ENCODE measurements at places on chromosomes 5 and 9.

GRCh38 chr9:95003689-95004410 lies 277.4 kb downstream of the AOPEP start:
- DNase-seq: peak; percentile 80

- no peak for DNase-seq
Observed at GRCh38 chr5:56766926-56767325, 48.4 kb upstream of the MAP3K1 start.

- DNase-seq: no peak
Observed at GRCh38 chr5:10391130-10391529, 37.6 kb downstream of the MARCHF6 start.

- peak; percentile 37 for DNase-seq
Observed at GRCh38 chr5:124252747-124253146, 493.7 kb downstream of the ZNF608 start.

GRCh38 chr5:137752905-137753690 lies 1.1 kb downstream of the HNRNPA0 start:
- DNase-seq: peak; percentile 37

DNA sequence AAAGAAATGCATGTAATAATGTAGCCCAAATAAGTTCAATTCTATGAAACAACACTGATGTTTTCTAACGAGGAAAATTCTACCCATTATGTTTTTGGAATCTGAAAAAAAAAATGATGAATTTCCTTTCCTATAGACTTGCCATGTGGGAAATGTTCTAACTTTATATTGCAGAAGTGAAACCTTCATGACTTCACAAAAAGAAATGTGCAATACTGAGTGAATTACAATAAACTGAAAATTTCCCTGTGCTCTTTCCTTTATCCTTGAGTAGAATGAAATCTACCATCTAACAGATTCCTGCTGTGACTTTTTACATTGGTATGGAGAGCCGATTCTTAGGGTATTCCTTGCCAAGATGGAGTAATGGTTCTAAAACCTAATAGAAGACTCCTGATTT lies 1622.5 kb downstream of the MAT2B start:
- DNase-seq: no peak

GRCh38 chr5:141889282-141889871 lies 11.2 kb upstream of the PCDH1 start:
- DNase-seq: no peak

DNA sequence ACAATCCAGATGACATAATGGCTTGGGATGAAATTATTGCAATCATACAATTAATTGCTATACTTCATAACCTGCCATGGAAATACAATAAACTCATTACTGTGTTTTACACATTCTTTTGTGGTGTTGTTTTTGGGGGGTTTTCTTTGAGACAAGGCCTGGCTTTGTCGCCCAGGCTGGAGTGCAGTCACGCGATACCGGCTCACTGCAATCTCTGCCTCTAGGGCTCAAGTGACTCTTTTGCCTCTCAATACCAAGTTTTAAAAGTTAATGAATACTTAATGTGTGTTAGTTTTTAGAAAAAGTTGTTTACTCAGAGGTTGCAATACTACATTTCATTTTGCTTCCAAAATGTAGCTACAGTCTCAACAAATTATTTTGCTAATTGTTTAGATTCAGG lies 598.4 kb downstream of the CHSY3 start:
- no peak for DNase-seq

DNA sequence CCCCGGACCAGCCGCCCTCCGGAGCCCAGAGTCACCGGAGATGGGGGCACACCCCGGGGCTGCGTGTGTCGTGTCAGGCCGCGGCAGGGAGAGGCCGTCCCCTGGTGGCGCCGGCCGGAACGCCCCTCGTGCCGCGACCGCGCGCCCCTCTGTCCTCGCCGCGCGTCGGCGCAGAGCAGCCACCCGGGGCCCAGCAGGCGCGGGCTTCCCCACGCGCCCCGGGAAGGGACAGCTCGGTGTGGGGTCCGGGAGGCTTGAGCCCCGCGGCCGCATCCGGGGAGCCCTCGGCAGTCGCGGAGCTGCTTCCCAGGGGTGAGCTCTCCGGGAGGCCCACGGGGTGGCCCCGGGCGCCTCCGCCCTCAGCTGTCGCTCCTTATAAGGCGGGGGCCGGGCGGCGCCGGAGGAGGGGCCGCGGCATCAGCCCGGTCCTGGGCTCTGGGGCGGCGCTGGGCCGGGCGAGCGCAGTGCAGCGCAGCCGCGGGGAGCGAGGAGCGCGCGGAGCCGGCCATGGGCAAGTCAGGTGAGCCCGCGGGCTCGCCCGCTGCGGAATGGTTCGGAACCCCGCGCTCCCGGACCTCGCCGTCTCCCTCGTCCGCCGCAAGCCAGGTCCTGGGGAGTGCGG lies at the start of gene GLIPR2:
Gene GLIPR2 (plus strand): TSS at position 462 of the 622 bp plus-strand sequence. CDS start 46 bp downstream, at position 508.
- DNase-seq: peak; percentile 88

GRCh38 chr9:35516479-35516878 lies 26.6 kb downstream of the RUSC2 start:
- DNase-seq: peak; percentile 19

DNA sequence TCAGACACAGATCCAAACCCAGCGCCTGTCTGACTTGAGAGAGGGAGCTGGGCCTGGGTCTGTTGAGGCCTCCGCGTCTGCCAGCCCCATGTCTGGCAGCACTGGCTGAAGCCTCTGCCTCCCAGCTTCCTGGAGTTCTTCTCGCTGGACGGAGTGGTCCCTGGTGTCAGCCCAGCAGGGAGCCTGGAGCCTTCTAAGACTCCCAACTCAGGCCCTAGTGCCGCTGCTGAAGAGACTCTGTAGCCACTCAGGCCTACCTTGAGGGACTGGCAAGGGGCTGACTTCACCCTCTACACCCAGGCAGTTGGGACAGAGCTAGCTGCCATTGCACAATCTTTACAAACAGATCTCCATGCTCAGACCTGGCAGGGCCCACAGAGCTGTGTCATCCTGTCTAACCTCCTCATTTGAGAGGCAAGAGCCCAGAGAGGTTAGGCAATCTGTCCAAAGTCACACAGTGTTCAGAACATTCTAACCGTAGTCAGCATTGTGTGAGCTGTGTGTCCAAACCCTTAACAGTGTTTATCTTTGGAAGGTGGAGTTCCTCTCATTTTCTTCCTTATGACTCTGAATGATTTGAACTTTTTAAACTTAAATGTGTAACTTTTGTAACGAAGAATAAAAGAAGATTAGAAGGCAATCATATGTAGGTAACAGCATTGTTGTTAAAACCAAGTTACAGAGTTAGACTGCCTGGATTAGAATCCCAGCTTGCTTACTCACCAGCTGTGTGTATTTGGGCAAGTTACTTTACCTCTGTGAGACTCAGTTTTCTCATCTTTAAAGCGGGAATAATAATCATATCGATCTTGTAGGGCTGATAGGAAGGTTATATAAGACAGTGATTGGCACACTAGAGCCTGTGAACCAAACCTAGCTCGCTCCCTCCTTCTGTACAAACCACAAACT lies 4.6 kb upstream of the DUSP1 start:
- no peak for DNase-seq

DNA sequence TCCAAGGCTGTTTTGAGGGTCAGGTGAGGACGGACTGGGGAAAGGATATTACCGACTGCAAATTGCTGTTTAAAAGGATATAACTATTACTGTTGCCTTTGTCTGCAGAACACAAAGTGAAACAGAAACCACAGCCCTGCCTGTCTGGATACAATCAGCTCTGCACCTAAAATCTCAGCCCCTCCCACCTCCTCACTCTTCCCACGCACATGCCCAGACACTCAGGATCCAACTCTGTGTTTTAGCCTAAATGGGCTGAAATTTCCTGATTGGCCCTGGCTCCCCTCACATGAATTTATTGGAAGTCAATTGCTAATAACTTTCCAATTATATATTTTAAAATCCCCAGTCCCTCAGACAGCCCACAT lies 176.3 kb upstream of the PPP1R26 start:
- no peak for DNase-seq

GRCh38 chr5:6498968-6499367 lies 50.3 kb downstream of the UBE2QL1 start:
- no peak for DNase-seq

GRCh38 chr9:28092981-28093936 lies 520.0 kb upstream of the C9orf72 start:
- DNase-seq: no peak

DNA sequence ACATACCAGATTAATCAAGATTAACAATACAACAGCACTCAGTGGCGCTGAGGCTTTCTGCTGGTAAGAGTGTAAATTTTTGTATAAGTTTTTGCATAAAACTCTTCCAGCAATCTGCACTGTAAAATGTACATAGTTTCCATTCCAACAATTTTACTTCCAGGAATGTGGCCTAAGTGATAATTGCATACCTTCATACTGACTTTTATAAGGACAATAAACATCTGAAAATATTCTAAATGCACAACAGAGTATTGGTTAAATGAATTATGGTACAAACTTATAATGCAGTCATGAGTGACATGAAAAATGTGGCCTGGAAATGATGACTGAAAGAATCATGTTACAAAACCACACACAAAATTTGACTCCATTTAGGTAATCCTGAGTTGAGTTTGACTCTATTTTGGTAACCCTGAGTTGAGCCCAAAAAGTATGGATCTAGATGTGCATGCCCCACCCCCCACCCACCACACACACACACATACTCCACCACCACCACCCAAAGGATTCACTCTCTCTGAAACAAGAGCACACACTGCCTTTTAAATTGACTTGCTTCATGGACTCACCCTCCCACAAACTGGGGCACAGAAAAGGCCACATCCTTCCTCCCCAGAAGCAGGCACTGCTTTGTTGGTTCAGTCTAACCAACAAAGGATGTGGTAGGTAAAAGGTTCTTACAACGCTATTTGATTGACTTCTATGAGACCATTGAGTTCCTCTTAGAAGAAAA lies 137.6 kb downstream of the SUSD1 start:
- no peak for DNase-seq

DNA sequence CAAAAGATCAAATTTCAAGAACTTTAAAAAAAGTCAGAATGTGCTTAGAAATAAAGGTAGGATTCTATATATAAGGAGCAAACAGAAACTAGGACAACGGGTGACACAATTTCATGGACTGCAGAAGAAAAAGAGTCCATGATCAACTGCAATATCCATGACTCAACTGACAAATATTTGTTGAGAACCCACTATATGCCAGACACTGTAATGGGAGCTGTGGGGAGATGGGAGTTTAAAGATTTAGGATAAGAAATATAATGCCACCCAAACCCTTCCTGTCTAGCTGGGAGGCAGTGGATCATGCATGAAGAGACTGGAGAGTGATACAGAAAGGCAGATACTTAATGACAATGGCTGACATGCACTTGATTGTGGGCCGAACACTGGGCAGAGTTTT lies 27.6 kb upstream of the CCDC112 start:
- DNase-seq: no peak

DNA sequence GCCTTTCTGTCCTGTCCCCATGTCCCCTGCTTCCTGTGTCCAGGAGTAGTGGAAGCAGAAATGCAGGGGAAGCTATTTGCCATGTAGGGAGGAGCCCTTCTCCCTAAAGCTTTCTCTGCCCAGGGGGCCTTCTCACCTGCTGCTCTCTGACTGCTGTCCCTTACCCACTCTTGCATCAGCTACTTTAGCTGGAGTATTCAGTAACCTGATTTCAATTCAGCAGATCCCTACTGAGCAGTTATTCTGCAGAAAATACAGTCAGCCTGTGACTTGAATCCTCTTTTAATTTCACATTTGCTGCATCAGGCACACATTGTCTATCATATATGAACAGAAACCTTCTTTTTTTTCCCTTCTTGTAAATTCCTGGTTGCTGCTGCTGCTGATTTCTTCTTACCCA lies 90.4 kb downstream of the MVB12B start:
- DNase-seq: no peak

GRCh38 chr9:134919303-134919702 lies 1.6 kb upstream of the FCN1 start:
- no peak for DNase-seq

DNA sequence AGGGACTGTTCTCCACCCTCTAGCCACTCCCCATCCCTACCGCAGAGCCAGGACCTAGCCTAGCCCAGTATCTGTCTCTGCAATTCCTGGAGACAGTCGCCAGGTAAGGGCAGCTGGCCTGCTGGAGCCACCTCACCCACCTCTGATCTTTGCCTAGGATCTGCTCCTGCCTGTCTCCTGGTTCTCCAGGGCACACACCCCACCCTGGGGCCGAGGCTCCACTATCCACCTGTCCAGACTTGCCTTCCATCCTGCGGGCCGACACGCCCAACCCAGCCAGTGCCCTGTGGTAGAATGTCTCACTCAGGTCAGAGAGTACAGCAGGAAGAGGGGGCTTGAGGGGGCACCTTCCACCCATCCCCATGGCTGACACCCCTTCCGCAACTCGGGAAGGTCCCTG lies 15.7 kb upstream of the AQP7 start:
- no peak for DNase-seq

DNA sequence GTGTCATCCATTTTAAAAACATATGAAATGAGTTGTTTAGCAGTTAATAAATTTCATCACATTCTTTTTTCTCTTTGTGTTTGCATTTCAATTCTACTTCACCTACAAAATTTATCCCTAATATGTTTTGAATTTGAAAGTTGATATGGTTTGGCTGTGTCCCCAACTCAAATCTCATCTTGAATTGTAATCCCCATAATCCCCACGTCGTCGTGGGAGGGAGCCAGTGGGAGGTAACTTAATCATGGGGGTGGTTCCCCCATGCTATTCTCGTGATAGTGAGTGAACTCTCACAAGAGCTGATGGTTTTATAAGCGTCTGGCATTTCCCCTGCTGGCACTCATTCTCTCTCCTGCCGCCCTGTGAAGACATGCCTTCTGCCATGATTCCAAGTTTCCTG lies 200.1 kb downstream of the EPB41L4A start:
- DNase-seq: no peak

DNA sequence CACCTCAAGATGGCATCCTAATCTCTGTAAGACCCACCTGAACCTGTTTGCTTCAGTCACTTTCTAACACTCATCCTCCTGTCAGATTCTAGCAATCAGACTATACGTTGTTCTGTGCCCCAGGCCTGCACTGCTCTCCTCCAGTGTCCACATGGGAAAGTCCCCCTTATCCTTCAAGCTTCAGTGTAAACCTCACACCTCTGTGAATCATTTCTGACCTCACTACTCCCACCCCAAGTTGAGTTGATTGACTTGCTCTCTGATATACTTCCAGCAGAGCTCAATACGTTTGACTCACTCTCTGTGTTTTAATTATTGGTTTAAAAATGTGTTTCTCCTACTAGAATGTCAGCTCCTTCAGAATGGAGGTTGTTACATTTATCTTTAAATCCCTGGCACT lies 240.2 kb downstream of the FBXL17 start:
- no peak for DNase-seq

DNA sequence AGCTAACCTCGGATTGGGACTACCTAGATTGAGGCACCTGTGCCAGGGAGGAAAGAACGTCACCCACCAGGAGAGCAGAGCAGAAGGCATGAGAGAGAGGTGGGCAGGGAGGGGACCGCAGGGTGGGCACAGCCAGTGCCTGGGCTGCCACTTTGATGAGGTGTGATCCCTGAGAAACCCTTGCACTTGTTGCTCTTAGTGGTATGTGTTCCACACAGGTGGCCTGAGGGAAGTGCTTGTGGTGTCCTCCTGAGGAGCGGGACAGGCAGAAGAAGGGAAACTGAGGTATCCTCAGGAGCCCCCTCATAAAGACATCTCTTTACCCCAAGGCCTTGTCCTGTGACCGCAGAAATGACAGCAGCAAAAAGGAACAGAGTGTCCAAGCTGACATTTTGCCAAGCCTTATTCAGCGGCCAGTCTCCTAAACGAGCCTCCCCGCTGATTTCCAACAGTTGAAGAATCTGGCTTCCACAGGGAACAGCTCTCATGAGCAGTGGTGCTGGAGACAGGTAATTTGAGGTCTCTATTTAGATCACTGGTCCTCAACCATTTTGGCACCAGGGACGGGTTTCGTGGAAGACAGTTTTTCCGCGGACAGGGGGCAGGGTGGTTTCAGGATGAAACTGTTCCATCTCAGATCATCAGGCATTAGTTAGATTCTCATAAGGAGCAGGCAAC lies 82.4 kb downstream of the FOXD1 start:
- no peak for DNase-seq

Measured in tongue (tissue), 3 donors.